ENCODE measurements at places on chromosomes 2 and 18.

DNA sequence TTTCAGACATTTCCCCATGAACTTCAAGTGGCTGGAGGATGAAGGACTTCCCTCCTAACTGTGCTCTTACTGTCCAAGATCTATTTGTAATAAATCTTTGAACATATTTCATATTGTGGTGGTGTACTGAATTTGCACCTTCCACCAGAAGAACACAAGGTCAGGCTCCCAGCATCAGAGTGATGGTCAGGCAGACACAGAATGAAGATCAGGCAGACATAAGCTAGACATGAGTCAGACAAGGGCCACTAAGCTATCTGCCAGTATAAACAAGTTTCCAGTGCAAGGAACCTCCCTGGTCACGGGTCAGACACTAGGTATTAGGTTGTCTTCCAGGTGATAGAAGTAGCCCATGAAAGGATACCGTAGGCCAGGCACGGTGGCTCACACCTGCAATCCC is 20.0 kb downstream of the AQP12B start:
- DNase-seq: no peak

GRCh38 chr2:240339411-240340360 is 95.8 kb upstream of the GPC1 start:
- DNase-seq: no peak

GRCh38 chr18:24212939-24213338 is 74.1 kb downstream of the CABYR start:
- no peak for DNase-seq

GRCh38 chr2:215080545-215080944 is 57.9 kb downstream of the ABCA12 start:
- no peak for DNase-seq

- DNase-seq: no peak
Observed at GRCh38 chr18:35515460-35516130, 17.8 kb upstream of the INO80C start.

DNA sequence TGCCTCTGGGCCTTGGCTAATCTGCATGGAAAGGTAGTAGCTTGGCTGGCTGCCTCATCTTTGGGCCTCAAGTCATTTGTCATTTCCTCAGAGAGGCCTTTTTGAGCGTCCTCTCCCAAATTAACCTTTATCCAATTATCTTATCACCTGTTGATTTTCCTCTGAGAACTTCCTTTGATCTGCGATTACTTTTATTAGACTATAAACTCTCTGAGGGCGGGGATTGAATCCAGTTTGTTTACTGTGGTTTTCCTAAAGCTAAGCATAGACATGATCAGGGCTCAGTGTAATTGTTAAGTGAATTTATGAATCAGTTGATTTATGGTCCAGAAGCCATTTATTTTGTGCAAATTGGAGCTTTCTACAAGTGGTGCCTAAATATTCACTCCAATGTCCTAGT is 7.5 kb downstream of the RPE start:
- no peak for DNase-seq

DNA sequence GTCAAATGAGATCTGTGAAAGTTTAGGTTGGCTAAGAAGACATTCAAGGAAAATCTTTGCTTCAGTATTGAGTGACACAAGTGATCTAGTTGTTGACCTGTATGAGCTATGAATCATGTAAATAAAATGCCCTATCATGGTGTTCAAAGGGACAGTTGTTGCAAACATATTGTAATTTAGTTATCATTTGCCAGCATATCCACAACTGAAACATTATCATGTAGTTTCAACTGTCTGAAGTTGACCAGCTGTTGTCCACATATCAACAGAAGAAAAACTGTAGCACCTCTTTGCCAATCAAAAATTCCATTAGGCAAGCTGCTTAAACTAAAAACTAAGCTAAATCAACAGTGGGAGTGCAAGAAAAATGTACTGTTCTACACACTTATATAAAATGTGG is 527.1 kb upstream of the NRXN1 start:
- no peak for DNase-seq

DNA sequence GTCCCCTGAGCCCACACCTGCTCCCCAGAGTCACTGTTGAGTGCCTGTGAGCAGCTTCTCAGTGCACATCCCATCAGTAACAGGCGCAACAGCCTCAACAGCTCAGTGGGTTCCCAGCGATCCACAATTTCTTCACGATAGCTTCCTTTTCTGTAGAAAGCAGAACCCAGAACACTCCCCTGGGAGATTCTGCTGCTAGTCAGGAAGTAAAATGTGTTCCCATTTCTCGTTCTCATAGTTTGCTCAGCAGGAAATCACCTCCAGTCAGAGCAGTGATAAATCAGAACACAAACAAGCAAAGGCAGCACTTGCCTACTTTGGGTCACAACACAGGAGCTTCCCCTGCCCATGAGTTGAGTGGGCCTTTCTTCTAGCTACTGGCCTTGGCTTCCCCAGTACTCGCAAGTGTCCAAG is 48.9 kb upstream of the ATG16L1 start:
- no peak for DNase-seq

DNA sequence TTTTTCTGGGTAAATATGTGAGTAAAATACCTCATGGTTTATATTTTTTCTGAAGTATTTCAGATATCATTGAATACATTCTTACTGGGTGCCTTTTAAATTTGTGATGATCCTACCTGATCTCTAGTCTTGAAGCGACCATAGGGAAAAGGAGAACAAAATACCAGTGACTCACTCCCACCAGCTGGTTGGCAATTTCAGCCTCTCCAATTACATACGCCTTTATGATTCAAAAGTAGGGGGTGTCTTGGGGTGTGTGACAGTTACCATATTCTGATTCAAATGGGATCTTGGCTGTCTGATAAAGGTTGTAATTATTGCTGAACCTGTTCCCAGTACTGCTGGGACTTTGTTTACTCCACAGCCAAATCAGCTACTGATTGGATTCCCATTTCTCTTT is 175.9 kb upstream of the NXPH2 start:
- no peak for DNase-seq

- no peak for DNase-seq
Observed at GRCh38 chr2:217223222-217223930, 363.5 kb upstream of the TNP1 start.

DNA sequence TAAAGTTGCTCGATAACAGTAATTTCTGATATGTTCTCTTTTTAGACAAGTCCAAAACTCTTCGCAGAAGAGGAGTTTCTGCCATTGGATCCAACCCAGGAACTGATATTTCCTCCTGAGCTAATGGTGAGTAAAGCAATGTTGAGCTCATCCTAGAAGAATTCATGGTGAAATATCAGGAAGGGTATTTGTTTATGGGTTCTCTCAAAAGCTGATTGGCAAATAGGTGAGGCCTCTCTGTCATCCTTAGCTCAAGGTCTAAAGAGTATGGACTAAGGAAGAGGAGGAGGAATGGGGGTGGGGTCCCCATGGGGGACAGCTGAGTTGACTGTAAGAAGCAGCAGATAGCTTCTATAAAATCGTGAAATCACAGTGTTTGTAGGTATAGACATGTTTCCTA is 18.2 kb downstream of the AOX1 start:
- no peak for DNase-seq

- DNase-seq: no peak
Observed at GRCh38 chr18:76018210-76018609, 476.8 kb downstream of the ZNF516 start.

DNA sequence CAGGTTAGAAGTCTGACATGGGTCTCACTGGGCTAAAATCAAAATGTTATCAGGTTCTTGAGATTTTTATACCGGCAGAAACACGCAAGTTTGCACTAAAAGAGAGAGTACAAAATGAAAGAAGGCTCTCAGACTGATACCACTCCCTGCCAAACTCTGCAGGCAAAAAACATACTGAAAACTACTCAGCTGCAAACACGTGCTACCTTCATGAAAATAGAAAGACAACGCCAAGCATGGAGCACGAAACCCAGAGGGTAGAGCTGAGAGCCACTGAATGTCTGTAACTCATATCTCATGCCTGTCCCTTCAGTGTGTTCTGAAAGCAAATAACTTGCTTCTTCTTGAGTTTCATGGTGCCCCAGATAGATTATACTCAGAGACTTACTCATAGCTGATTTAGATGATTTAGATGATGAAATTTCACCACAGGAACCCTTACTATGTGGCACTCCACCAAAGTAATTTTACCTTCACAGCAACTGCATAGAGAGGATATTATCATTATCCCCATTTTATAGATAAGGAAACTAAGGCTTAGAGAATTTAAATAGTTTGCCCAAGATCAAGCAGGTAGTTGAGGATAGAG is 313.0 kb upstream of the SLC39A10 start:
- no peak for DNase-seq

DNA sequence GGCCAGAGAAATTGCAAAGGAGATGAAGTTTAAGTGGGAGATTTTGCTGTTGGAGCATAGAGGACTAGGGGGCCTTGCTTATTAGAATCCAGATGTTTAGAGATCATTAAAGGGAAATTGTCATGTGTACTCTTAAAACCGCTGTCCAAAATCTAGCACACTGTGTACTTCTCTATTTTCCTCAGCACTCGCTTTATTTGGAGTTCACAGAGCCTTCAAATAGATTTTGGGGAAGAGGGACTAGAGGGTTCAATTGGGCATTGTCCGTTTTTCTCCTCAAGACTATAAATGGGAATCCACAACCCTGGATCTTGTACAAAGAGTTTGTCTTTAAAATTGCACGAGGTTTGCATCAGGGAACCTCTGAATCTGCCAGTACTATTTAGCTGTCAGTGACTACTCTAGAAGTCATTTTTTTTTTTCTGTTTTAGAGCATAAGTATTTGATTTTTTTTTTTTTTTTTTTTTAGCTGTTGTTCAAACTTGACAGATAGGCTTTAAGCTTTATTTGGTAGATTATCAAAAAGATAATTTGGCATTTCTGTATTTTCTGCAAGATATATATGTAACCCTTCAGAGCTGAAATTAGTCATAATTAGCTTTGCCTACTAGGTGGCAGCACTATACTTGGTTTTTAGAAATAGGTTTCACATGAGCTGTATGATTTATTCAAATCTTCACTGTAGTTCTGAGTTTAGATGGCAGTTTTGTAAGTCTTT is 14.2 kb downstream of the PMS1 start:
- no peak for DNase-seq

GRCh38 chr2:16123421-16123820 is 183.1 kb downstream of the MYCN start:
- DNase-seq: no peak

GRCh38 chr18:13793819-13794218 is 30.1 kb upstream of the MC5R start:
- DNase-seq: no peak

DNA sequence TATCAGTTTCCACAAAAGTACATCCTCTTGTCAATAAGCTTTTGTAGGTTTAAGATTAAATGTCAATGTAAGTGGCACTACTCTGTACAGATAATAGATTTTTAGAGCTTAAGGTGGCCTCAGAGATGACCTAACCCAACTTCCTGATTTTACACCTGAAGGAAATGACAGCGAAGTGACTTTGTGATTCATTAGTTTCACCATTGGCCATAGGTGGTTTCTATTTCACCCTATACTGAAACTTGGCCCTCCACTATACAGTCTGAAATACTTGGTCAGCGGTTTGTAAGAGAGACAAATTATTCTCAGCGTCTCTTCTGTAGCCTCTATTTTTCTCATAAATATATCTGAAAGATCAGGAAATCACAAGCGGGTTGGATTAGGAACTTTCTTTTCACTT is 330.4 kb upstream of the FAM98A start:
- no peak for DNase-seq

- DNase-seq: no peak
Observed at GRCh38 chr18:79108549-79109215, 39.5 kb downstream of the ATP9B start.

- no peak for DNase-seq
Observed at GRCh38 chr2:227772197-227772661, 26.5 kb downstream of the SCYGR8 start.

DNA sequence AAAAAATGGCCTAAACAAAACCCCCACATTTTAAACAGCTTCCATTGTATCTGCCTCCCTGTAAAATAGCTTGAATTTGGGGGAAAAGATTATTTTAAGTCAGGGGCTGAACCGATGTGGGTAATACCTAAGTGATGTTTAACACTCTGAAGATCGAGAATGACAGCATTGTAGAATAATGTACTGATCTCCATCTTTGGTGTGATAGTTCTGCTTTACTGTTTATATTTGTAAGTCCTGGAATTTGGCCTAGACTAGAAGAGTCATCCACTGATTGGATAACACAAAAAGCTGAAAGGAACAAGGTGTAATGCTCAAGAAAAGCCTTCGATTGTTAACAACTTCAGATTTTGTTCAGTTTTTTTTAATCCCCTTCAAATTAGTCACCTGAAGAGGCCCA is 53.8 kb upstream of the CCDC68 start:
- DNase-seq: no peak

DNA sequence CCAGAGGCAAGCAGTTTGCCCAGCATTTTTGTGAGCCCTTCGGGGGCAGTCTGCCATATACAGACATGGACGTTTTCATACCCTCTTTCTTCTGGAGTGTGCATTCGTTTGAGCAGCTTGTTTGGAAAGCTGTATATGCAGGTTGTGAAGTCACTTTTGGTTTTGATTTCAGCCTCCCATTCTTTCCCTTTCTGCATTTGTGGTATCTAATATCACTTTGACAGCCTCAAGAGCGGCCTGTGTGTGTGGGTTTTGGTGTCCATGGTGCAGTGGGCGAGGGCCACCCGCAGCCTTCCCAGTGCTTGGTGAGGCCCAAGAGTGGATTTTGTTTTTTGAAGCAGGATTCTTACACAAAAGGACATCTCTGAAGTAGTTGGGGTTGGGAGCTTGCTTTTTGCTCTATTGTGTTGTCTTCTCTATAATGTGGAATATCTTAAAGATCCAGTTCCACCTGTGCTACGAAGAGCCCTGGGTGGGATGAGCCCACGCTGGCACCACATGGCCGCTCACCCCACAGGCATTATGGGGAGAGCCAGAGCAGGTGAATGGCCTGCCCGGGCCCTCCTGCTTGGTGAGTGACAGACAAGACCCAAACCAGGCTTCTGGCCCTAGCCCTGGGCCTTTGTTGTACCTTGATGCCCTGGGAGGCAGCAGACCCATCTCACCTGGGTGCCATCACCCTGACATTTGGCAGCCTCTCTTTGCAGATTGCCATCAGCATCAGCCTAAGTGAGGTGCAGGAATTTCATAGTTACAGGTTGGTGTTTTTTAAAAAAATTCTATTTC is 29.5 kb downstream of the INPP4A start:
- DNase-seq: no peak

All from neuronal stem cell (in vitro differentiated cells).